ENCODE measurements at places on chromosomes 11 and 22.

DNA sequence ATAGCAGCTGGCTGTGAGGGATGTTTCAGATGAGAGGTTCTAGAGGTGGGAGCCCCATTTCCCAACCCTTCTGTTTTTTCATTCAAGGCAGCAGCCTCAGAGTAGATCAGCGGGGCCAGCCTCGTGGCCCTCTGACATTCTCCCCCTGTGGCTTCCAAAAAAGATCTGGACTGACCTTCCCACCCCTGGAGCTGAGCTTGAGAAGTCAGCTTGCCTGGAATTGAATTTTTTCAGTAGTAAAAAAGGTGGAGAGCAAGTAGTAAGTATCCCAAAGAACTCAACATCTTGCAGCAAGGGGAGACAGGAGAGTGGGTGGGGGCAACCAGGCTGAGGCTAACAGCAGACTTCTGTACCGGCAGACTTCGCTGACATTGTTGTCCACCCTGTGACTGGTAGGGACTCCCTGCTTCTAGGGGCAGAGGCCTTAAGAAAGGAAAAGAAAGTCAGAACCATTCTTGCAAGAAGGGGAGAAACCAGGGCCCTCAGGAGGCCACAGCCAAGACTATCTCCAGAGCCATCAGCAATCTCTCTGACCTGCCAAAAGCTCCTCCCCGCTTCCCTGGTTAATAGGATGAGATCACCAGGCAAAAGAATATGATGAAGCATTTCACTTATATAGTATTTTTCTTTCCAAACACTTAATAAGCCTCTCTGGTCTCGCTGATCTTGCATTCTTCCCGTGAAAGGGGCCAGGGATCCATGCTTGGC, 2.0 kb upstream of the GRIK4 start:
- DNase-seq: no peak

DNA sequence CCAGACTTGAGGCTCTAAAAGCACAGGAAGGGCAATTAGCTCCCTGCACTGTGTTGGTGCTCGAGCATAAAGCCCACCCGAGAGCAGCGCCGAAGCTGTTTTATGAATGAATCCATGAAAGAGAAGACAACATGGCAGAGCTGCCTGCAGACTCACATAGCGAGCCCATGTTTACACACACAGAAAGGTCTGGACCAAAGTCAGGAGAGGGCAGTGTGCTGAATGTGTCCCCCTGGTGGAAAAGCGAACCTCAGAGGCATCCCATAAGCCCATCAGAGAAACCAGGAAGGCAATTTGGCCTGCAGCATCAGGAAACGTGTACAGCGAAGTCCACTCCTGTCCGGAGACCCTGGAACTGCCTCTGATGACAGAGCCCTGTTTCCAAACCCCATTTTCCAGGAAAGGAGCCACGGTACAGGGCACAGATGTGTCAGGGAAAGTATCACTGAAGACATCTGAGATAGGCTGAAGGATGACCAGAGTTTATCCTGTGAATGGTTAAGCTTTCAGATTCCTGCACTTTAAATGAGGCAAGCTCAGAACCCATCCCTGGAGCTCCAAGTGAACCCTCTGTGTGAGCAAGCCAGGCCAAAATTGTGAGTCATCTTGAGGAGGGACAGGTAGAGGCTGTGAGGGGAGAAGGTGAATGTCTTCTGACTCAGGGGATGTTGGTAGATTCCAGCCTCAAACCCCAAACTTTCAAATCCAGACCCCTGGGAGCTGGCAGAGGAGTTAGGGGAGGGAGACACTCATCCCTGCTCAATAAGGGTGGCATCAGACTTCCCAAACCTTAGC, 36.9 kb downstream of the CHRDL2 start:
- DNase-seq: no peak

DNA sequence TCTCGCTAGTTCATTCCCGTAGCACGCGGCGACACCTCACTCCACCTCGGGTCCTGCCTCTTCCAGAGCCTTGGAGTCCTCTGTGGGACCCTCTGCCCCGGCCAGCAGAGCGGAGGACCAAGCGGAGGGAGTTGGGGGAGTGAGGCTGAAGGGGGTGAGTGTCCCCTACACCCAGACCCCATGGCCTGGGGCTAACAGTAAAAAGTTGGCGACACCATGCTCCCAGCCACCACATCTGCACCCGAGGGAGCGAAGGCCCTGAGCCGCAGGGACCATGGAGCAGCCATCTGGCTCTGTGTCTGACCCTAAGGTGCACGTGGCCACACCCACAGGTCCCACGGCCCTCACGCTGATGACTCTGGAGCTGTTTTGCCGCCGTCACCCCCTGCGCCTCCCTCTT, 293.8 kb downstream of the BRD1 start:
- DNase-seq: no peak

DNA sequence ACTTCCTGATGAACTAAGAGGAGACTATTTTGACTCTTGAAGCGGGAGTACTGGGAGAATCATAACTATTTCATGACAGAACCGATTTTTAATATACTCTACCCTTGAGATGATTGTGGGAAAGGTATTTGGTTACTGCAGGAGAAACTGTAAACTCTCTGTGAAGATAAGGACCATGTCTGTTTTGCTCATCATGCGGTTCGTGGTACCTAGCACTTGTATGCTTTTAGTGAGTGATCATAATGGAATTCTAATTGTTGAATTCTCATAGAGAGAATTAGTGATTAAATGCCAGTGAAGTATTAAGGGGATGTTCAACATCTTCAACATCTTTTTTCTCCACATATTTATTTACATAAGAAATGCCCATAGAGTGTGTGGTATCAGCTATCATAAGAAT, 11.4 kb downstream of the AASDHPPT start:
- no peak for DNase-seq

GRCh38 chr11:32435511-32435941, at the start of gene WT1:
Gene WT1, minus strand, starts transcription at chr11:32435539.
- no peak for DNase-seq

- no peak for DNase-seq
Observed at GRCh38 chr11:2147391-2147790, 8.2 kb upstream of the IGF2 start.

GRCh38 chr22:26847046-26847445, 189.7 kb downstream of the MIAT start:
- no peak for DNase-seq

GRCh38 chr11:119700030-119700429, 29.0 kb downstream of the NECTIN1 start:
- no peak for DNase-seq

DNA sequence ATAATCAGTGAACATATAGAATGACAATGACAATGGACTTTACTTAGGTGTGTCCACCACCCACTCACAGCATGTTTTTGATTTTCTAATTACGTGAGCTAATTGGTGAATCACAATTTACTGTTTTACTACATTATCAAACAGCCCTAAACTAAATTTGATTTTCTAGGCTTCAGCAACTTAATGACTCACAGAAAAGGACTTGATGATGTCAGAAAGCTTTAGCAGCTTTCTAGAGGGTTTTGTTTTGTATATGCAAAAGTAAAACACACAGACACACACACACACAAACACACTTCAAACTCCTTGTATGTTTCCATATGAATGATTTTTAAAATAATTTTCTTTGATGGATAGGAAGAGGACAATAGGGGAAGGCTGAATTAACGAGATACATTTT, 878.6 kb upstream of the CCDC90B start:
- no peak for DNase-seq

DNA sequence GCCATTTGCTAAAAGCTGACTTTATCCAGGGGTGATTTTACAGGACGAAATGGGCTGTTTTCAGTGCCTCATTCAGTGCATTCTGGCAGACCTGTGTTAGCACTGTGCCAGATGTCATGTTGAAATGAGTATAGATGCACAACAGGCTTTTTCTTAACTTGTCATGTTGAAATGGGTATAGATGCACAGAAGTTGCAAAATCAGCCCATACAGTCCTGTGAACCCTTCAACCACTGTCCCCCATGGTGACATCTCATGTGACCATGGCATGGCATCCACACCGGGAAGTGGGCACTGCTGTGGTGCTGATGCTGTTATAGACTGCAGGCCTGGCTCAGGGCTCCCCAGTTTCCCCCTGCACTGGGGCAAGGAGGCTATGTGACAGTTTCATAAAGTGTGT, 2.5 kb downstream of the TALDO1 start:
- DNase-seq: no peak

Data from frontal cortex (tissue), 4 donors.